ENCODE measurements at places on chromosomes 1 and 21. TPM values are rescaled to one million over a fixed set of nuclear protein-coding genes. Genes with fewer than 3 reads are reported as not detected.

CYP4Z1 gene
- not detected for total RNA-seq

C1QTNF12 gene
- 1.7 TPM for total RNA-seq

RIMKLA gene
- total RNA-seq = 0.27 TPM

SPATA17 gene
- 2.9 TPM for total RNA-seq

UBXN11 gene
- 14.8 TPM for total RNA-seq

AIM2 gene
- total RNA-seq = not detected

WNT9A gene
- total RNA-seq = 8.5 TPM

PRKAA2 gene
- total RNA-seq = 1.9 TPM

MATN1 gene
- not detected for total RNA-seq

ALX3 gene
- total RNA-seq = not detected

CTSS gene
- 15.2 TPM for total RNA-seq

DENND2D gene
- 1.2 TPM for total RNA-seq

HLX gene
- total RNA-seq = 3.7 TPM

CACNA1S gene
- not detected for total RNA-seq

CCDC24 gene
- total RNA-seq = 7.0 TPM

CFAP74 gene
- not detected for total RNA-seq

CD1E gene
- not detected for total RNA-seq

HSPA6 gene
- total RNA-seq = 1.6 TPM

SELENOF gene
- 180 TPM for total RNA-seq

STX12 gene
- total RNA-seq = 10.0 TPM

CD48 gene
- not detected for total RNA-seq

OR2M3 gene
- total RNA-seq = not detected

CASQ2 gene
- not detected for total RNA-seq

CYP4A22 gene
- total RNA-seq = not detected

CAMSAP2 gene
- total RNA-seq = 20.5 TPM

CREB3L4 gene
- total RNA-seq = 9.4 TPM

TTC13 gene
- 10.6 TPM for total RNA-seq

SNRNP40 gene
- total RNA-seq = 45.9 TPM

E2F2 gene
- 2.5 TPM for total RNA-seq

ATP1A4 gene
- not detected for total RNA-seq

NBPF4 gene
- total RNA-seq = 0.05 TPM

PDC gene
- total RNA-seq = not detected

NEK2 gene
- total RNA-seq = 43.0 TPM

P3H1 gene
- total RNA-seq = 27.5 TPM

SHE gene
- 0.16 TPM for total RNA-seq

CHD1L gene
- total RNA-seq = 34.5 TPM

PIGR gene
- total RNA-seq = not detected

LCK gene
- total RNA-seq = not detected

FAM131C gene
- 19.7 TPM for total RNA-seq

TNN gene
- not detected for total RNA-seq

GJA5 gene
- 0.05 TPM for total RNA-seq

PLA2G5 gene
- total RNA-seq = not detected

MFAP2 gene
- 0.49 TPM for total RNA-seq

ATP5PF gene
- total RNA-seq = 241 TPM

CCDC185 gene
- not detected for total RNA-seq

AK5 gene
- total RNA-seq = 8.2 TPM

PGLYRP4 gene
- not detected for total RNA-seq

SELE gene
- not detected for total RNA-seq

Data from A549 treated with GW870086 at 1 μM for 4 hours (cell line).